Left colon (tissue), 2 donors: ENCODE measurements at places on chromosomes 7 and 10. TPM values are rescaled to one million over a fixed set of nuclear protein-coding genes. Genes with fewer than 3 reads are reported as not detected.

The MOGAT3 gene
- total RNA-seq: 62.4 TPM

The DEPP1 gene
- 13.4 TPM for total RNA-seq

The CFAP70 gene
- 1.2 TPM for total RNA-seq

The THNSL1 gene
- 2.5 TPM for total RNA-seq

The LDB1 gene
- 34.6 TPM for total RNA-seq

The MNX1 gene
- total RNA-seq: 15.9 TPM

The CAV2 gene
- 8.9 TPM for total RNA-seq

The HOXA13 gene
- 35.2 TPM for total RNA-seq

The HOXA6 gene
- 20.0 TPM for total RNA-seq

The GIMAP6 gene
- 6.4 TPM for total RNA-seq

The SLC26A3 gene
- total RNA-seq: 3,814 TPM

The TSPAN33 gene
- total RNA-seq: 4.8 TPM

The CPXM2 gene
- total RNA-seq: 11.6 TPM

The DPP6 gene
- total RNA-seq: 2.9 TPM

The SPAM1 gene
- total RNA-seq: not detected
